Neural progenitor cell (in vitro differentiated cells): ENCODE measurements at places on chromosomes 7 and 10. TPM values are rescaled to one million over a fixed set of nuclear protein-coding genes. Genes with fewer than 3 reads are reported as not detected.

DNA sequence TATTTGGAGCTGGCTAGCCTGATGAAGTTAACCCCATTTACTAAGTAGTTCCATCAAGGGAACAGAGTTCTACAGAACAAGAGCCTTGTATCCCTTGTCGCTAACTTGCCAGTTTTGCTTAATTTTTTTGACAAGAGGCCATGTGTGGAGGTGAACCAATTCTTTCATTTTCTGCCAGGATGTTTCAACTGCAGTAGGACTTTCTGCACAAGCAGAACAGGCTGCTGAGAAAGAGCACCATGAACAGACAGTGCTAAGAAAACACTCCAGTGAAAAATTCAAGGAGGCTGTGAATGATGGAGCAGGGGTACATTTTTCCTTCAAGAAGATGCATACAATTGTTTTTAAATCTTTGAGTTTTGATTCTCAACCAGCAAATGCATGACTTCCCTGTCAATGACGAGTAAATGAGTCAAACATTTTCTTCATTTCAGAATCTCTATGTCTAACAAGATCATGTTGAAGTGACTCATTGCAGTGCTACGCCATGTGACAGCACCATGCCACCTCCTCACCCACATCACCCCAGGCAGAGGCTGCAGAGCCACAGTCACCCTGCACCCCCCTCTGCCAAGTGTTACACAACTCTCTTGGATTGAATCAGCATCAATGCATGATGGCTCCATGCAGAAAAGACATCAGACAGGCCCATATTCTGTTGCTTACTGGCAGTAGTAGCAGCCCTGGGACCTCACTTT is 193.1 kb downstream of the COBL start:
- DNase-seq = no peak

DNA sequence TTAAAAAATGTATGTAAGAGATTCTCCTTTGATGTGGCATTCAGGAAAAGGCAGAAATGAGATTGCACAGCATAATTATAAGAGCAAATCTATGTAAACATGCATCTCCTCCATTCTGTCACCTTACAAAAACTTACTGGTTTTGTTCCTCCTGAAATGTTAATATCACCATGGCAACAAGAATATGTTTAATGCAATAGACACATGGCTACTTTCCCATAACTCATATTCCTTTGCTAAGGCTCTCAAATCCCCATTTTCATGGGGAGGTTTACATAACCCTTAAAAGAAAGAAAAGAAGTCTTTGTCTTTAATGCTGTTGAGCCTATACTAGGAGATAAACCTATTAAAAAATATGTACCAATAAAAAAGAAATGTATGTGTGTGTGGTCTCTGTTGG is 136.2 kb downstream of the ANK3 start:
- DNase-seq = no peak

GRCh38 chr10:46084321-46085165 is 38.5 kb upstream of the MSMB start:
- no peak for DNase-seq

Gene SCRN1
- total RNA-seq = 95.9 and 106 TPM in 2 replicates

DNA sequence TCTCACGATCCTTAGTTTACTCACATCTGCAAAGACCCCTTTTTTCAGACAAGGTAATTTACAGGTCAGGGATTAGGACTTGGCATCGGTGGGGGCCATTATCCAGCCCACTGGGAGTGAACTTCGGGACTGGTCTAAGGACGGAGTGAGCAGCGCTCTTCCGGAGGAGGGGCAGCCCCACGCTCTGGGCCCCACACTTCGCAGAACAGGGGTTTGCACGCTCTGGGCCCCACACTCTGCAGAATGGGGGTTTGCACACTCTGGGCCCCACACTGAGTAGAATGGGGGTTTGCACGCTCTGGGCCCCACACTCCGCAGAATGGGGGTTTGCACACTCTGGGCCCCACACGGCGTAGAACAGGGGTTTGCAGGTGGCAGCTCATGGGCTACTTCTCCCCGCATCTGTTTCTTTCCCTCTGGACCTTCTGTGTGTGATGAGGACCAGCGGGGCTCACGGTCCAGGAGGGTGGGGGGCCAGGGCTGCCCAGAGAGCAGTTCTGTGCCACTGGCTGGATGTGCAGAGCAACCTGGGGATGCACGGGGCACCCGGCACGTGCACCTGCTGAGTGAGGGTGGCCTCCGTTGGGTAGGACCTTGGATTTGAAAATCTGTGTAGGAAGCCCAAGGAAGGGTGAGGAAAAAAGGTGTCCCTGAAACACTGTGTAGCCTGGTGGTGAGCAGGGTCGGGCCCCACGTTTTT is 134.8 kb downstream of the WDR37 start:
- no peak for DNase-seq

DNA sequence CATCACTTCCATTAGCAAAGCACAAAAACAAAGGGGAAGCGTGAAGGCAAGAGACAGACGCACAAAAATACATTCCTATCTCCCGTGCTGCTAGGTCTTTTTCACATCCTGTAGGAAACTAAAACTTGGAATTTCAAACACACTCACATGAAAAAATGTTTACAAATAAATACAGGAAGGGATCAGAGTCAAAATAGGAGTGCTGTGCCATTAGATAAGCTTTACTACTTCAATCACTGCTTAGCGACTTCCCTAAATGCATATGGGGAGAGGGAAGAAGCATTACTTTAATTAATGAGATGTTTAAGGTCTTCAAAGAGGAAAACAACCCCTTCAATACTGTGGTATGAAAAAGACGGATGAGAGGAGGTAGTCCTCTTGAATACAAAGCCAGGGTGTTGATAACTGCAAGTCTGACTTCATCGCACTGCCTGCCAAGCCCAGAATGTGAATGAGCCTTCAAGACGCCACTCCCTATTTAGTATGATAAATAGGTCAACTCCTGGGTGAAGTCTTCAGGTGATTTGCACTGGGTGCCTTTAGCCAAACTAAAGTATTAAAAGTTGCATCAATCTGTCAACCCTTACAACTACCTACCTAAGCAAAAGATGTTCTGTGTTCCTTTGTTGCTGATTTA is 13.9 kb downstream of the PARD3 start:
- no peak for DNase-seq

- no peak for DNase-seq
These were observed 629.3 kb downstream of the IPMK start for GRCh38 chr10:57638411-57638810.

Gene CALHM1
- total RNA-seq = 0.06 TPM in 1 of 2 replicates, not detected in the other

DNA sequence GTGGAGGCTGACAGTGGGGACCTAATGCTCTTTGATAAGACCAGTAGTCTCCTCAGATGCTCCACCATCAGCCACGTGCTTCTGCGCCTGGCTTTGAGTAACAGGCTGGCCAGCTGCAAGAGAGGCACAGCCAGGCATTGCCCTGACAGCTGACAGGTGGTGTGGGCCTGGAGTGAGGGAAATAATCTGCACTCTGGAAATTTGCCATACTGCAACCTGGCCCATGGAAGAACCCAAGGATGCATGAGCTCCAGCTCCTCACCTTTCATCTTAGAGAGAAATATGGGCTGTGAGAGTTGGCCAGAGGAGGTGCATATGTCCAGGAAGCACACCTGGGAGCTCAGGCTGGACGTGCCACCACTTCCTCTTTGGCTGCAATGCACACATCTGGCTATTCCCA is 118.9 kb downstream of the PLXDC2 start:
- DNase-seq = no peak

DNA sequence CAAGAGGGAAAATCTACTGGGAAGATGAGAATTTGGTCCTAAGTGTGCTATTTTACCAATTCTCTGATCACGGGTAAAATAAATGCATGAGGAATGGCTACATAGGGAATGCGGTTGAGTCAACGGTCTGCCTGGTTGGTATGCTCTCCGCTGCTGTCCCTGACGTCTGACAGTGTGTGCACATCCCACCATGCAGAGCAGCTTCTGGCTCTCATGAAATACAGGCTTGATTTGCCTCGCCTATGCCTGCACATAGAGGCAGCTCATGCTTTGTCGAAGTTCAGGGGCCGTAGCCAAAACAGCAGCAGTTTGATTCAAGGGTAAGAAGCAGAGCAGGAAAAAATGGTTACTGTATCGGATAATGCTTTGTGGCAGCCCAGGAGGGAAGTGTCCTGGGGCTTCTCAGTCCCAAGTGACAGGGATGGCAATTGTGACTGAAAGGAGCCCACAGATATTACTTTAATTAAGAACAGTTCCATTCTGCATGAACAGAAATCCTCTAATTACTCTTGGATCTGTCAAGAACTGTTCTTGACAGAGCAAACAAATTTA is 268.4 kb upstream of the SLC26A5 start:
- no peak for DNase-seq

GRCh38 chr7:65268782-65269149 is 104.9 kb upstream of the ZNF92 start:
- no peak for DNase-seq

Gene CYP2C19
- total RNA-seq = not detected in 2 replicates
